ENCODE measurements at places on chromosomes 6 and 20.

DNA sequence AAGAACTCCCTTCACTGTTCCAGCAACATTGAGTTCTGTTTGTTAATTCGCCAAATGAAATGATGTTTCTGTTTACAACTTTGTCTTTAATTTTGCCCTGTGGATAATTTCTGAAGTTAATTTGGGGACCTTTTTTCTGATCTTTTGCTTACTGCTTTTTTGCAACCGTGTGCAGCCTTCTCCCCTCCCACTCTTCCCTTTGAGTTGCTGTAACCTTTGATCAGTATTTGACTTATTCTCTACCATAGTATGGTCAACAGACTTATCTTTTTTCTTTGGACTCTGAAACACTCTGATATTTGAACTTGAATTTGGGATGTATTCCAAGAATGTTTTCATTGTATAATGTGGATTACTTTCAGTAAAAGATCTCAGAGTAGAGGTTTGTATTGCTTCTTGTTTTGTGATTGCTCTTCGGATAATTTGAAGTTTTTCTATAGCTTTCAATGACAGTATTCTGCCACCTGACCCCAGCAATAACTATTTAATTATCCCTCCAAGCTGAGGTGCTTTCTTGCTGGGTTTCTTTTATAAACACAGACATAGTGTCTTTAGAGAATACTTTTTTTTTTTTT lies 46.2 kb downstream of the LRRN4 start:
- no peak for DNase-seq

- DNase-seq = no peak
These were observed 181.6 kb downstream of the OTOR start for GRCh38 chr20:16929756-16930155.

- no peak for DNase-seq
These were observed 86.2 kb downstream of the RAMACL start for GRCh38 chr6:166500246-166500645.

- no peak for DNase-seq
These were observed 129.5 kb downstream of the ASCC3 start for GRCh38 chr6:100751590-100751989.

DNA sequence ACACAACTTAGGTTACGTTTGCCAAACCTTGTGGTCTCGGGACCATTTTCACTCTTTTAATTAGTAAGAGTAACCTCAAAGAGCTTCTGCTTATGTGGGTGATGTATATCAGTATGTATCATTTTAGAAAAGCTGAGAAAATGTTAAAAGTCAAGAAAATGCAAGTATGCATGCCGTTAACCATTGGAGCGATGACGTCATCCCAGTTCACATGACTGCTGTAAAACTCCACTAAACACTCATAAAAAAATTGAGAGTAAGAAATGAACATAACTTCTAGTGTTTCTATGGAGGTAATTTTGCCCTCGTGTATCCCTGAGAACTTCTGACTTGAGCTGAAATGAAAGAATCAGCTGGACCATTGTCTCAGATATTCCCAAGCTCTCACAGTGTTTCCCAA lies 250.0 kb upstream of the CDH4 start:
- no peak for DNase-seq

DNA sequence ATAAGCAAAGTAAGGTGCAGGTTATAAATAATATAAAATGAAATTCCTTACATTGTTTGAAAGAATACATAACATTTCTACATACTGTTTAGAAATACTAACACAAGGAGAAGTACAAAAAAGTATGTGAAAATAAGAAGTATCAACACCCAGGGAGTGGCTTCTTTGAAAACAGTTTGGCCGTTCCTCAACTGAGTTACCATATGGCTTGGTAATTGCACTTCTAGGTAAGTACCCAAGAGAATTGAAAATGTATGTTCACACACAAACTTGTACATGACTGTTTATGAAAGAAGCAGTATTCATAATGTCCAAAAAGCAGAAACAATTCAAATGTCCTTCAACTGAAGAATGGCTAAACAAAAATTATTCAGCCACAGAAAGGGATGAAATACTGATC lies 30.7 kb downstream of the PAK5 start:
- DNase-seq = no peak

DNA sequence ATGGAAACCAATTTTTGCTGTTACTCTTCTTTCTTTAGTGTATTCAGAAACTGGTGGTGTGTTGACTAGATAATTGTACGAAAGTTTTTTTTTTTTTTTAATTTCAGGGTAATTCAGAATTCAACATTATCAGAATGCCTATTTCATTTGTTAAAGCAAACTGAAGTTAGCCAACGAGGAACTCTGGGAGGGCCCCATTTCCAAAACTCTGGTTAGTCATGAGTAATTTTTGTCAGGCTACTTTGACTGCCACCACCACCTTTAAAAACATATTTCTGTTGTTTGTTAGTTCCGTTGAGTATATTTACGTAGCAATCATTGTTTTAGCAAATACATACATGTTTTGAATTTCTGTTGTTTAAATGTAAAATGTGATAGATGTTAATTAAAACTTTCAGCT lies 763 bp downstream of the ZKSCAN8 start:
- no peak for DNase-seq

GRCh38 chr6:11412011-11412424 lies 125.5 kb upstream of the TMEM170B start:
- no peak for DNase-seq

- no peak for DNase-seq
These were observed 43.2 kb downstream of the LY86 start for GRCh38 chr6:6631534-6632276.

- DNase-seq = no peak
These were observed 166.1 kb downstream of the GMPR start for GRCh38 chr6:16404456-16404855.

DNA sequence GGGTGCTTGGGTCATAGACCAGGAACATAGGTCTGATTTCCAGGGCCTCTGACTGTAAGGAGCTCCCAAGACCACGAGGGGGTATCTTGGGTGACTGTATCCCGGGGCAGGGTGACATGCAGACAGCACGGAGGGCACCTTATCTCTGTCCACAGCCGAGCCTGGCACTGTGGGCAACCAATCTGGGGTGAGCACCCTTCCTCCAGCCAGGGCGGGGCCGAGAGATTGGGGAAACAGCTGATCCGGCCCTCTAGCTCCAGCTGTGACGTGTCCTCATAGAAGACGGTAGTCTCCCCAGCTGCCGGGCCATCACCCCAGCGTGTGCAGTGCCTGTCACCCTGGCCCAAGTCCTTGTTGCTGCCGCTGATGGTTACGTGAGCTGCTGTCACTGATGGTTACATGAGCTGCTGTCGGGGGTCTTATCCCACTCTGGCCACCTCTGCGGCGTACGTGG lies 139.6 kb upstream of the RNF24 start:
- DNase-seq = no peak

- DNase-seq = no peak
These were observed 15.6 kb downstream of the COMMD7 start for GRCh38 chr20:32727683-32728082.

DNA sequence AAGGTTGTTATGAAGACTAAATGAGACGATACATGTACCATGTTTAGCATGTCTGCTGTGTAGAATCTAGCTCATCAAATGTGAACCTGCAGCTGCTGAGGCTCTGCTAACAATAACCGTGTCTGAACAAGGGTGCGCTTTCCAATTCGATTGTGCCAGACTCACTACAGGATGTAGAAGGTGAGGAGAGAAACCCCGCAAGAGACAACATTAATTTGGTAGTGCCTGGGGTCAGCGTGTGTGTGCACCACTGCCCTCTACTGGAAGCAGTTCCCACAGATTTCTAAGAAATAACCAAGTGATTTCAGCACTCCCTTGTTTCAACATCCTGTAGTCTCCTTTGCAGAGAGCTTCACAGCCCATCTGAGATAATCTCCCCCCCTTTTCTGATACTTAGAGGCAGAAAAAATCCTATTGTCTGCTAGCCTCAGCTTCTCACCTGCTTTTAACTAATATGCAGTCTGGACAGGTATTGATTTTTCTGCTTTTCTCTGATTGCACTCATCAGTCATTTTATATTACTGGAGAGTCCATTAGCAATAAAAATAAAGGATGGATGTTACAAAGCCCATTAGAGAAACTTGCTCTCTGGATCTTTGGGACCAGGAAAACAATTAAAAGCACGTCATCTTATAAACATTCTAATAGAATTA lies 96.7 kb upstream of the BACH2 start:
- peak; percentile 61 for DNase-seq

DNA sequence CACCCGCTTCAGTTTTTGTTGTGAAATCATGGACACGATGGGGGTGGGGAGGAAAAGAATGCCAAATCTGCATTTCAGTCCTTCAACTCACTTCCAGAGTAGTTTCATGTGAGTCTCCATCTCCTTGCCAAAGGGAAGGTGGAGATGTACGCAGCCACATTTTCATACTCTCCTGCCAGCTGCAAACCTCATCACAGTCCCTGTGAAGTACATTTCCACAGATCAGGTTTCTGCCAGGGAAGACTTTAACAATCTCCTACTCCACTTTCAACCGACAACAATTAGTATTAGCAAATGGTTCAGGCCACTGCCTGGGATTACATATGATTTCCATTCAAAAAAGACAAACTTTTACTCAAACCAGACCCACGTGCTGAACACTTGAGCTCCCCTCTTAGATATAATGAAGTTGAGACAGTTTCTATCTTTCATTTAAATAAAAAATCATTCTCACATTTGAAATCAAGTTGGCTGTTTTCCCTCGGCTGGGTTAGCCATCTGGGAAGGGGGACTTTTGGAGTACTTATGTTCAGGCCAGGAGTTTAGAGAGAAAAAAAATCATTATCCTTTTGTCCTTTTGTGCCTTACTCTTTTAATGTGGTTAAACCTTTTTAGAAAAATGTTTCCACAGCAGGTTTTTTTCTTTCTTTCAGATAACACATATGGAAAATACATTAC lies 51.0 kb upstream of the CEP162 start:
- DNase-seq = no peak

GRCh38 chr20:60904730-60905129 lies 347.3 kb upstream of the CDH4 start:
- DNase-seq = no peak

DNA sequence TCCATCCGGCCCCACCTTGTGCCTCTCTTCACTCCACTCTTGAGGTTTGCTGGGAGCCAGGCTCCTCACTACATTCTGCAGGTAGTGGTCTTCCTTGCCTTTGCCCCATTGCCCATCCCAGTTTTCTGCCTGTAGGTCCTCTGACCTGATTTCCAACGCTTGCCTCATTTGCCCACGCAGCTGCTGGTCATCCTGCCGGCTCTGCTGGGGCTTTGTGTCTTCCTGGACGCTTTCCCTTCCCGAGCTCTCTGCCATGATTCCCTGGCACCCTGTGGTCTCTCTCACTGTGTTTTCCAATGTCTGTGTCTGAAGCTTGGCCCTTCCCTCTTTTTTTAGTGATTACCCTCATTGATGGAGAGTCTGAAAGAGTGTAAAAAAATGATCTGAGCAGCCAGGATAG lies 451.6 kb downstream of the UTRN start:
- DNase-seq = no peak

DNA sequence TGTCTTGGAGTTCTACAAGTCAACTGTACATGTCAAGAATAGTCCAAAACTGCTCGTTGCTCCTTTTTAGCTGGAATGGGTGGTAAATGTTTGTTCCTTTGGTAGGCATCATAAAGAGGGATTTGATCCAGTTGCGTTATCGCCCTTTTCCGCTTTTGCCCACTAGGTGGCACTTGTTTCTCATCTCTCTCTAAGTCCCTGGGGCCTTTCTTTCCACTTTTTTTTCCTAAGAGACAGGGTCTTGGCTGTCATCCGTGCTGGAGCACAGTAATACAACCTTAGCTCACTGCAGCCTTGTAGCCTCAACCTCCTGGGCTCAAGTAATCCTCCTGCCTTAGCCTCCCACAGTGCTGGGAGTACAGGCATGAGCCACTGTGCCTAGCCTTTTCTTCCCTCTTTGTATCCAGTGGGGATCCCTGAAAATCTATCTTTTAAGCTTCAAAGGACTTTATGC lies 20.7 kb downstream of the GTPBP2 start:
- DNase-seq = peak; percentile 40

GRCh38 chr6:166781331-166781730 lies 154.3 kb upstream of the RPS6KA2 start:
- no peak for DNase-seq

DNA sequence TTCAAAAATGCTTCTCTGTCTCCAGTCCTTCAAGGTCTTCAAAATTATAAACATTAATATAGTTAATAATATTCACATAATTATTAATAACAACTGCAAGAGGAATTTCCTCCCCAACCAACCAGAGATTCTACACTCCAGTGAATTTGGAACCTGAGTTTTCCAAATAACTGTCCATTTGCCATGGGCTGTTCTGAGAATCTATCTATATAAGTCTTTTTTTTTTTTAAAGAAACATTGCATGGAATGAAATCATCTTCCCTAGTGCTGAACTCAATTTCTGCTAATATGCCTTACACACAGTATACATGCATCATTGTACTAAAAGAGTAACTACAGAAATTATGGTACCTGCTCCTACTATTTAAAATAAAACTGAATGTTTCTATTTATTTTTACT lies 113.9 kb downstream of the SLC22A3 start:
- DNase-seq = no peak

DNA sequence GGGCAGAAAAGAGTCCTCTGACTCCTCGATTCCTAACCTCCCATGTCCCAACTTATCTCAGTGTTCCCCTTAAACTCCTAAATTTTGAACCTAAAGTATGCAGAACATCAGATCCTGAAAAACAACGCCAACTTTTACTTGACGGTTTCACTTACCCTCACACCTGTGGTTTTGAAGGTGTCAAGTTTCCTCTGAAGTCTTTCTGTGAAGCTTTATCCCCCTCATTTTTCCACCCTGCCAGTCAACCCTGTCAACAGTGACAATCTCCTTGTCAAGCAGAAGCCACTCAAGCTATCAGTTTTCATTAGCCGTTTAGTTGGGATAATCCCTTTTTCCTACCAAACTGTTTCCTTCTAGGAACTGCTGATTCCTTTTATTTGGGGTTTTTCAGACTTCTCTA lies 245.4 kb upstream of the PREP start:
- DNase-seq = peak; percentile 2

- no peak for DNase-seq
These were observed 1.4 kb downstream of the PIM1 start for GRCh38 chr6:37171201-37171969.

All from activated gamma-delta T cell treated with anti-CD3 and anti-CD28 coated beads, Interleukin-2, amount 50 U/mL, for 16 hours (primary cell).